ENCODE measurements at places on chromosomes 5 and 9.
A peak's percentile ranks its signal among the peaks of the same experiment; 100 is the strongest.

GRCh38 chr5:67435032-67435431, 238.4 kb upstream of the CD180 start:
- no peak for DNase-seq

- no peak for DNase-seq
Observed at GRCh38 chr9:21095561-21095960, 17.8 kb upstream of the IFNB1 start.

DNA sequence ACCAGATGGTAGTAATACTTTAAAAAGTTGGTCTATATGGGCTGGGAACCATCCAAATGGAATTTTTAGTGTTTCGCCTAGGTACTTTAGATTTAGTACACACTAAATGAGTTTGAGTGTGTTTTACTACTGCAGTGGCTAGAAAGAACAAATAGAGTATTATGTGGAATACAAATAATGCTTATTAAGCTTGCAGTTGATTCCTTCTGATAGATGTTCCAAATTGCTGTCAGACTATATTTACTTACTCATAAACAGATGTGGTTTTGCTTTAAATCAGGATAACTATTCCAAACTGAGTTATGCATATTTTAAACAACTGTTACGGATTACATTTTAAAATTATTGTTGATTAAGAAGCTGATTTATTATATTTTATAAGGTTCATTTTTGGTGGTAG, 103.3 kb downstream of the ZSWIM6 start:
- no peak for DNase-seq

- DNase-seq, result no peak
Observed at GRCh38 chr5:57358796-57359592, 123.6 kb downstream of the ACTBL2 start.

DNA sequence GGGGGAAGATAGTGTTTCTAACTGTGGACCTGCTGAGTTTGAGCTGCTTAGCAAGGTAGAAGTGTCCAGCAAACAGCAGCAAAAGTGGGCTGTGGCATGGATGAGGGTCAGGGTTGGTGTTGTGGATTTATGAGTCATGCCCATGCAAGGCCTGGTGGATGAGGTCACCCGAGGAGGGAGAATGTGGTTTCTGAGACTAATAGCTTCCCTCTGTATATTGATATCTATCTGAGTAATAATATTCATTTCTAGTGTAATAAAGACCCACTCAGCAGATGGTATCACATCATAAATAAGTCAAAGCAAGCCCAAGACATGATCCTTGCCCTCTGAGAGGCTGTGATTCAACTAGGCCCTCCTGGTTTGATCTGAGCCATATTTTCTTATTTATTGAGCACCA, 597.8 kb upstream of the CLINT1 start:
- peak; percentile 67 for DNase-seq

DNA sequence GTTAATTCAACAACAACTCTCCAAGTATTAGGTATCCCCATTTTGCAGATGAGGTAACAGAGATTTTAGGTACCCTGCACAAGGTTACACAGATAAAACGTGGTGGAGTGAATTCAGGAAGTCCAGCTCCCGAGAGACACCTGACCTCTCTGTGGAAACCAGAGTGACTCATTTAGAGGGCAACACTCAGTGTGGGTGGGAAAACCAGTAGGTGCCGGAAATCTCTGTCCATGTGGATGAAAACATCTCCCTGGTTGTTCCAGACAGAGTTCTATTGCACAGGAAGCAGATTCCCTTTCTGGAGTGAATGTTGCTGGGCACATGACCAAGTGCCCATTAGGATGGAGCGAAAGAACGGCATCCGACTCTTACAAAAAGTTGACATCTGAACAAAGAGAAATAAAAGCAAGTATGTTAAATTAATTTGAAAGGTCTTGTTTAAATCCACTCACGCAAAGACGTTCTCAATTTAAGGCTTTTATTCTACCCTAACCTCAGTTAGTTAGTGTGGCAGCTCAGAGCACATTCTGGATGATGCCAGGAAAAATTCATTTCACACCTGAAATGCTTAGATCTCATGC, 391.9 kb upstream of the WWC1 start:
- no peak for DNase-seq

- DNase-seq, result no peak
Observed at GRCh38 chr5:91074615-91075014, 308.5 kb downstream of the ARRDC3 start.

DNA sequence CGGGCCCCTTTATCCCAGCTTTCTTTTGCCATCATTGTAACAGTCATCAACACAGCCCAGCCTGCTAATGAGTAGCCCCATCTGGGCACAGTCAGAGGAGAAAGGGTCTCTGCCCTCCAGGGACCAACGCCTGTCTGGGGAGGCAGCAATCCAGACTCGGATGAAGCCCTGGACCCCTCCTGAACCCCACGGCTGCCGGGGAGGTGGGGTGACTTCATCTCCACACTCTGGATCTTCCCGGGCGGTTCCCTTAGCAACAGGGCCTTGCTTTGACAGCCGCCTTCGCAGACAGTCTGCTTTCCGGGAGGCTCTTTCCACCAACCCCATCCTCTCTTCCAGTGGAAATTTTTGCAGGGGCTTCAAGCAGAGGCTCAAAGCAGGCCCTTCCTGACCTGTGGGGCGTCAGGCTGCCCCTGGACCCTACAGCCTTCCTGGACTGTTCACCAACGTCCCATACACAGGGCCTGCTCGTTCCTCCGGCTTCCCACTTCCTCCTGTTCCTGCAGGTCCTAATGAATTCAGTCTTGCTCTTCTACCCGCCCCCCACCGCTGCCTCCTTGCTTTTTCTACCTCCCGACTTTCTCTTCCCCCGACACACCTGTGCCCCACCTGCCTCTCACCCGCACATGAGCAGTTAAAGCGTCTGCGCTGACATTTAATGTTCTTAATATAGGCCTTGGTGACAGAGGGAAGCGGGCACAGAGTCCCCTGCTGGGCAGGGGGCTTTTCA, 161.7 kb upstream of the MVB12B start:
- no peak for DNase-seq

GRCh38 chr5:102231693-102232619, 64.1 kb downstream of the SLCO4C1 start:
- DNase-seq, result no peak

GRCh38 chr9:14245901-14246525, 67.9 kb downstream of the NFIB start:
- DNase-seq, result no peak

DNA sequence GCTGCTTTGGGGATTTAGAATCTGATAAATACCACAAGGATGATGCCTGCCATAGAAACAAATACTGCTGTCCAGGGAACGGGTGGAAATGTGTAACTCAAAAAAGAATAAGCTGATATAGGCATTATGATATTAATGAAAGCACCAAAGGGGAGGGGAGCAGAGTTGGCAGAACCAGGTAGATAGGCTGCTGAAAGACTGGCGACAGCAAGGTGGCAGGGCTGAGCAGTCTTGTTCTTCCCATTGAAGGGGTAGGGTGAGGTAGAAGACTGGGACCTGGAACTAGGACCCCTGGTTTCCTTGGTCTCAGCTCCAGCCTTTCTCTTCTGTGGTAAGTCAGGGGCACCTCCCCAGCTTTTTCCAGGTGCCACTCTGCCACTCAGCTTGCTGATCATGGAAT, 31.4 kb upstream of the TMOD1 start:
- DNase-seq, result no peak

GRCh38 chr5:59065554-59065953, 482.7 kb downstream of the RAB3C start:
- DNase-seq, result no peak

DNA sequence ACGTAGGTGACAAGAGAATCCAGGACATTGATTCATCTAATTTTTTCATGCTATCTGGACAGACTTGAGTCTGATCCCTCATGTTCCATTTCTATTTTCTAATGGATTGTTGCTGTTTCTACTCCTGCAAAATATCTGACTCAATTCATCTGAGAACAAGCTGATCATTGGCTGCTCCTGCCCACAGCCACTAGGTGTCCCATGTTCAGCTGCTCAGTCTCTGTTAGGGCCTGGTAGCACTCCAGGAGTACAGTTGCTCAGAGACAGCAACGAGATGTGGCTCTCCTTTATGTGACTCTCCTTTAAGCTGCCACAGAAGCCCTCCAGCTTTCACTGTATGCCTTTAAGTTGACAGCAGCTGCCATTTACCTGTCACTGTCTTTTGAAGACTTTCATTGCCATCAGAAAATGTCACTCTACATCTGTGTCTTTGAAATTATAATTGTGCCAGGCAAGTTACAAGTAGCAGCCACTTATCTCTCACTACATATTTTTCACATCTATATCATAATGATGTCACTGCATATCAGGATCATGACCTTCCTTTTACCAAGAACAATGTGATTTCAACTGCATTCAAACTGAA, 1944.2 kb upstream of the NUDT12 start:
- DNase-seq, result no peak

- no peak for DNase-seq
Observed at GRCh38 chr5:122180863-122181548, 51.7 kb downstream of the ZNF474 start.
